ENCODE measurements at places on chromosomes 2 and 18. TPM values are rescaled to one million over a fixed set of nuclear protein-coding genes. Genes with fewer than 3 reads are reported as not detected.

PRLH gene
- not detected for polyA plus RNA-seq

KCNE4 gene
- 0.60 TPM for polyA plus RNA-seq

C2orf81 gene
- polyA plus RNA-seq, result 1.8 TPM

RAB6D gene
- 1.2 TPM for polyA plus RNA-seq

C1QL2 gene
- not detected for polyA plus RNA-seq

RAD51AP2 gene
- polyA plus RNA-seq, result not detected

SLC5A7 gene
- 0.79 TPM for polyA plus RNA-seq

CRYGD gene
- polyA plus RNA-seq, result not detected

REEP1 gene
- 1.8 TPM for polyA plus RNA-seq

PROKR1 gene
- polyA plus RNA-seq, result not detected

NYAP2 gene
- polyA plus RNA-seq, result not detected

CFLAR gene
- 92.6 TPM for polyA plus RNA-seq

PFN4 gene
- 0.12 TPM for polyA plus RNA-seq

POTEJ gene
- not detected for polyA plus RNA-seq

ZNF521 gene
- polyA plus RNA-seq, result 2.9 TPM

AGFG1 gene
- polyA plus RNA-seq, result 49.5 TPM

PROC gene
- 1.4 TPM for polyA plus RNA-seq

CIB4 gene
- not detected for polyA plus RNA-seq

VAMP8 gene
- 441 TPM for polyA plus RNA-seq

LRPPRC gene
- polyA plus RNA-seq, result 22.2 TPM

STON1 gene
- polyA plus RNA-seq, result 1.8 TPM

DNA sequence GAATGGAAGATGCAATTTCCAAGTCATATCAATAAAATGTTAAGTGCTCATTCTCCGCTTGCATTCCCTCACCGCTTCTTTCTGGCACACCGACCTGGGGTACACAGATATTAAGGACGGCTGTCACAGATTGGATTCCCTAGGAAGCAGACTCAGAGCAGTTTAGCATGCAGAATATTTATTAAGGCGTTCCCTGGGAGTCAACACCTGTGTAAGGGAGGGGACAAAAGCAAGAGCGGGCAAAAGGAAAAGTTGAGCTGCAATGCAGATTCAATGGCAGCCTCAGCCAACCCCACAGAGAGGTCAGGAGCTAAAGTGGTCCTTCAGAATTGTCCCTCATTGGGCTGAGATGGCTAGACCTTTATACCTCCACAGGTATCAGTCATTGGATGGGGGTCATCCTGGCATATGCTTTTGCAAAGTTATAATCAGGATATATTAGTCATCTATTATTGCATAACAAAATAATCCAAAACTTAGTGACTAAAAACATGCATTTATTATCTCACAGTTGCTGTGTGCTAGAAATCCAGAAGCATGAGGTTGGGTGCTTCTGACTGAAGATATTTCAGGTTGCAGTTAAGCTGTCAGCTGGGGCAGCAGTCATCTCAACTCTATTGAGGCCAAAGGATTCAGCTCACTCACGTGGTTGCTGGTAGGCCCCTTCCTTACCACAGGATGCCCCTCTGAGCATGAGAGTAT lies 27.0 kb upstream of the INO80D start:
- no peak for DNase-seq

- no peak for DNase-seq
These were observed 7.3 kb downstream of the SFXN5 start for GRCh38 chr2:73063909-73064875.

DNA sequence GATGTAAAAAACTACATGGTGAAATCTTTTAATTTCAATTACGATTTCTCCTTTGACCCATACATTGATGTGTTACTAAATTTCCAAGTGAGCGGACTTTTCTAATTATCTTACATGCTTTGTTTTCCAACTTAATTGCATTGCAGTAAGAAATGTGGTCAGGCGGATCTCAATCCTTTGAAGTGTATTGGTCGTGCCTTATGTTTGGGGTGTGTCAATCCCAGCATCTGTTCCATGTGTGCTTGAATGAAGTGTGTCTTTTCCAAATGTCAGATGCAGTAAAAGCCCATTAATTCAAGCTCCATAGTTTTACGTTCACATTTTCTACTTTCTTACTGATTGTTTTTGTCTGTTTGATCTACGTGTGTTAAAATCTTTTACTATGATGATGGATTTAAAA lies 113.1 kb downstream of the UXS1 start:
- no peak for DNase-seq

DNA sequence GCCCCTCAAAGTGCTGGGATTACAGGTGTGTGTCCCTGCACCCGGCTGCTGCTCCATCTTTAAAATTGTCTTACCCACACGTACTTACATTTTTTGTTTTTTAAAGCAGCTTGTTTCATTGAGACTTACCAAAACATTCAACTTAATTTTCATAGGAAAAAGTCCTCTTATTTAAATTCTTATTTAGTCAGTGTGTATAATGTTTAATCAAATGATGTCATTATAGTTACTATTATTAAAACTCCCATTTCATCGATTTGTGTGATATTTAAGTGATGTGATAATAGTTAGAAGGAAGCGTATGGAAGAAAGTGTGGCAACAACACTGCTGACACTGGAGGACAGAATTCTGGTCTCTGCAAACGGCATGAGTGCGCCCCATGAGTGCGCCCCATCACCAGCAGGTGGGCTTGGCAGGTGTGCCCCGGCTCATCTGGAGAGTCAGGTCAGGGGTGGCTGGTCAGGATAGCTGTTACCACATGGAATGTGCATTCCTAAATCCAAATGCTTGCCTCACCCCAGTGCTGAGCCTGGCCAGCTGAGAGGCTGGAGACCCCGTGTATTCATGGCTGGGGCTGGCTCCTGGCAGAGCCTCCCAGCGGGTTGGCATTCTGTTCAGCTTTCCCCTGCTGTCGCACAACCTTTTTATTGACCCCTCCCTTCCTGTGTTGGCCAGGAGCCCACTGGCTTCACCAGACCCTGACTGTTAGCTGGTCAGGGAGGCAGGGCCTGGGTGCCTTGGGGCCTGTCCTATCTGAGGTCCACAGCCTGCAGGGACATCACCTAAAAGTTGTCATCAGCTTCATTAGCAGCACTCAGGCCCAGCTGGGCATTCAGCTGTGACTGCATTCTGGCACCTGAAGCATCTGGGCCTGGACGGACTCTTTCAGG lies 79.7 kb downstream of the AGAP1 start:
- DNase-seq, result no peak

DNA sequence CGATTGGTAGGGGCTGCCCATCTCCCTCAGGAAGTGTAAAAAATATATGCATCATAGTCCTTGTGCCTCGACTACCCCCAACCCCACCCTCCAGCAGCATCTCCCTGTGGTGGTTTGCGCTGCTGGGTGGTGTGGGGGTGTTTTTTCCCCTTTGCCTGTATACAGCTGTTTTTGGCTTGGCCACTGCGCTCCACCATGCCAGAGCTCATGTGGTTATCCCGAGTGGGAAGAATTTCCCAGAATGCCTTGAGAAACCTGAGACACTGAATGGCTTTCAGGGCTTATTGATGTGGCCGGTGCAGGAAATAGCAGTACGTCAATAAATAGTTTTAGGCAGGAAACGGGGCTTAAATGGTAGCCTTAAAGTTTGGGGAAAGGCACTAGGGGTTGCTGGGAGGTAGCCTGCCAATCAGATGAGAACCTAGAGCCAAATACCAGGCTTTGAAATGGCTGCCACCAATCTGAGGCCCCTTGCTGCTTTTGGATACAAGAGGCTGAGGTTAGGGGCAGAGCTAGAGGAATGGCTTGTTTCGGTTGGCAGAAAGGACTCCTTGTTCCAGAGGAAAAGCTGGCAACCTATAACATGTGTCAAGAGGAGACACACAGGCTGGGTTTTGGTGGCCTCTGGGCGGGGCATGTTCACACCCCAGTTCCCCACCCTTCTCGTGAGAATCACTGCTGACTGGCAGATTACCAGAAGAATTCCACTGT lies 144.1 kb downstream of the SMAD7 start:
- peak; percentile 46 for DNase-seq

GRCh38 chr18:5524660-5525059 lies 19.1 kb downstream of the EPB41L3 start:
- DNase-seq, result no peak

DNA sequence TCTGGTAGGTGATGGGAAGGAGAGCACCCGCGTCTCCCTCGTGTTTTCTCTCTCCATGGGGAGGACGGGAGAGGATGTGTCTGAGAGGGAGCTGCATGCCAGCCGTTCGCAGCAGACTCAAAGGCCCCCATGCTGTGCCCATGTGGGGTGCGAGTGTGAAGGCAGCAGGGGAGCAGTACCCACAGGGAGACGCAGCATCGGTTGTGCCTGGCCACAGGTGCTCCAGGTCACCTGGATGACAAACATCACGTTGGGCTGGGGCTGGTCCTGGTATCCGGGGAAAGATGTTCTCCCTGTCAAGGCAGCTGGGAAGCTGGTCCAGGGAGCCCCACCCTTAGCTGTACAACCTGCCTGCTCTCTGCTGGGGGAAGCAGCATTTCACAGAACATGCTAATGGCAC lies 119.5 kb upstream of the SALL3 start:
- no peak for DNase-seq

- no peak for DNase-seq
These were observed 192.6 kb upstream of the TCF4 start for GRCh38 chr18:55780586-55781071.

DNA sequence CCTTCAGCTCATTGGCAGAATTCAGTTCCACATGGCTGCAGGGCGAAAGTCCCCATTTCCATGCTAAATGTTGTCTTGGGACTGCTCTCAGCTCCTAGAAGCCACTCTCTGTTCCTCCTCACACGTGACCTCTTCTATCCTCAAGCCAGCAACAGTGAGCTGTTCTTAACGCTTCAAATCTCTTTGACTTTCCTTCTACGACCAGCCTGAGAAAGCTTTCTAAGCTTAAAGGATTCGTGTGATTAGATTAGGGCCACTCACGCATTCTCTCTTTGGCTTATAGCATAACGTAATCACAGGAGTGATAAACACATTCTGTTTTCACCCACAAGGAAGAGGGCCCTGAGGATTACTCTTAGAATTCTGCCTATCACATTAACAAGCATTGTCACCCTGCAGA lies 29.8 kb upstream of the LAMA1 start:
- DNase-seq, result peak; percentile 4

- DNase-seq, result no peak
These were observed 203.5 kb upstream of the TWIST2 start for GRCh38 chr2:238644095-238645081.

DNA sequence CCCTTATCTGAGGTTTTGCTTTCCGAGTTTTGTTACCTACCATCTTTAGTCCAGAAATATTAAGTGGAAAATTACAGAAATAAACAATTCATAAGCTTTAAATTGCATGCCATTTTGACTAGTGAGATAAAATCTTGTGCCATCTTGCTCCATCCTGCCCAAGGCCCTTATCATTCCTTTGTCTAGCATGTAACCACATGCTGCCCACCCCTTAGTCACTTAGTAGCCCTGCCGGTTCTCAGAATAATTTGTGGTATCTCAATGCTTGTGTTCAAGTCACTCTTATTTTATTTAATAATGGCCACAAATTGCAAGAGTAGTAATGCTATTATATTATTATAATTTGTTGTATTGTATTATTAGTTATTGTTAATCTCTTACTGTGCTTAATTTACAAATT lies 36.8 kb upstream of the VPS54 start:
- DNase-seq, result no peak

DNA sequence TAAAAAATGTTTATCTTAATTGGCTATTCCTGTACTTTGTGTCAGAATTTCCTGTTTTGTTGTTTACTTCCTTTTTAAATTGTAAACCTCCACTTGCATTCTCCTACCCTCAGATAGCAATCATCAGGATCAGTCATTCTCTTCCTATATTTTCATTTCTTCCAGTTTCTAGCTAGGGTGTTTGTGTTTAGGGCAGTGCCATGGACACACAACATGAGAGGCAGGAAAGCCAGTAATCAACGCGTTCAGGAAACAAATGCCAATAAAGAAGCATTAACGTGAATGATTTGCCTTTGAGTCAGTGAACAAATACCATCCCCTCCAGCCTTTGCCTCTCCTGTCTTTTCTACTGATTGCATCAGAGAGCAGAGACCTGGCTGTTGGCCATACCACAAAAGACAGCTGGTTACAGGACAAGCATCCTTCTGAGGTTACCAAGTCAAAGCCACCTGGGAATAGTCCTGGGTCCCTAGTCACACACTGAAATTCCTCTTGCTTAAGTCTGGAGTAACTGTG lies 56.7 kb upstream of the FHL2 start:
- no peak for DNase-seq

DNA sequence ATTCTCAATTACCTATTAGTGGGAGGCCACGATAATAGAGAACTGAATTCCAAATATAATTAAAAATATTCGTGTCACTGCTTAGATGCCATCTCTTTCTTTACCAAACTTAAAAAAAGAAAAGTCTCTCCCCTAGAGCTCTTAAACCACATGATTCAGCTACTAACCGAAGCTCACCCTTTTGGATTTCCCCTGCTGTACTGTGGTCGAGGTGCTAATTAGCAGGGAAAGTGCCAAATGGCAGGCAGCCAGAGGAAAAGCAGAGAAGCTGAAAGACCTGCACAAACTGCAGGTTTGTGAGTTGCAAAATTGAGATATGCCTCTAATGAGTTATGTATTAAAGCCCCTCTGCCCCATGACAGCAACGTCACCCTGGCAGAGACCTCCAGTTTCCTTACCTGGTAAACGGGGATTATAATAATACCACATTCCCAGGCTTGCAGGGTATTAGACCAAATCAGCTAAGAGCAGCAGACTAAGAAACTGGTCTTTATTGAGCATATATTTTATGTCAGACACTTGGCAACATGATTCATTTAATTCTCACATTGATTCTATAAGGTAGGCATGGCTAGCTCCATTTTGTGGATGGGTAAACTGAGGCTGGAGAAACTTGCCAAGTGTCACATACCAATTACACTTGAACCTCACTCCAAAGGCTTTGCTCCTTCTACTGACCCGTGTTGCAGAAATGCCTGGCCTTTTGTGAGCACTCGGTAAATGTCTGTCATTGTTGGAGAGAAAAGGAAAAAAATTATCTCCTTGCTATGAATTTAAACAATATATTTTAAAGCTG lies 259.7 kb downstream of the LPIN1 start:
- DNase-seq, result no peak

GRCh38 chr18:56661360-56662062 lies 10.4 kb downstream of the WDR7 start:
- no peak for DNase-seq

- DNase-seq, result no peak
These were observed 869 bp downstream of the STARD7 start for GRCh38 chr2:96207774-96208142.

All from sigmoid colon (tissue), 7 donors.